ENCODE measurements at places on chromosomes 5 and 9.

DNA sequence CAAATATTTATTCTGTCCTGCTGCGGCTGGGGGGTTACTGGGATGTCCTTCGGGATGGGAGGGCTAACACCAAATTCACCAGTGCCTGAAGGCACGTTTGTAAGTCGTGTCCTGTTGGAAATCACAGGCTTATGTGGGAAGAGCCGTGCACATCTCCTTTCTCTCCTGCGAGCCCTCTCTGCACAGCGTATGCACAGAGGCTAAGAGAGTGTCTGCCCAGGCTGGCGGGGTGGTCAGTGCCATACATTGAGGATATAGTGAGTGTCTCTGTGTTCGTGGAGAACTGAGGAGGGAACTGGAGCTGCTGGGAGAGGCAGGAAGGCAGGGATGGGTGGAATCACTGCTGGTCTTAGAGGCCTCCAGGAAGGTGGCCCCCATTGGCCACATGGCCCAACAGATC is 110.1 kb downstream of the WNK2 start:
- no peak for DNase-seq

DNA sequence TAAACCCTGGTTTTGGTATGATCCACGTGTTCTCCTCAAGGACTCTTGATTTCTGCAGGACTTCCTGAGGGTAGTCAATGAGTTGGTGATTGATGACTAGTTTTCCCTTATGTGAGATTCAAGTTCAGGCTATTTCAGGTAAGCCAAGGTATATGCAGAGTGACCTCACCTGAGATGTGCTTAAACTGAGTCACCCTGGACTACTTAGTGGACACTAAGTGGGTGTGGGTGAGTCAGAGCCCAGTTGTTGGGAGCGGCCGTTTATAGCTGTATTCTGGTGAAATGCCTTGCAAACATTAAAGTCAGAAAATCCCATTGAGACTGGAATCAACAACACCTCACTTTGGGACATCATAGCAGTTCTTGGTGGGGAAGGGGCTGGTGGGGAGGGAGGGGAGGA is 62.9 kb downstream of the SLC28A3 start:
- DNase-seq, result no peak

DNA sequence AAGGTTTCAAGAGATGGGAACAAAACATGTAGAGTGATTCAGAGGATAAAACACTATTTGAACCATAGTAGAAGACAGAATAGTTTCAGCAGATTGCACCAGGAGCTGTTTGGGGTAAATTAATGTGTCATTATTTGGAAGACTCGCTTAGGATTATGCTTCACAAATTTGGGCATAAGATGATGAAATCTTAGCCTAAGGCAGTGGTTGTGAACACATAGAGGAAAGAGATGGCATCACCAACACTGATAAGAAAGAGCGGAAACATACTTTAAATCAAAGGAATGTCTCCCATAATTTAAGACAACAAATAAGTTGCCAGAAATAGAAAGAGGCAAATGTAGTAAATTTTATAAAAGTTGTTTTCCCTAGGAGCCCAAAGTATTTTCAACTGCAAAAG is 66.1 kb upstream of the TBCA start:
- no peak for DNase-seq

DNA sequence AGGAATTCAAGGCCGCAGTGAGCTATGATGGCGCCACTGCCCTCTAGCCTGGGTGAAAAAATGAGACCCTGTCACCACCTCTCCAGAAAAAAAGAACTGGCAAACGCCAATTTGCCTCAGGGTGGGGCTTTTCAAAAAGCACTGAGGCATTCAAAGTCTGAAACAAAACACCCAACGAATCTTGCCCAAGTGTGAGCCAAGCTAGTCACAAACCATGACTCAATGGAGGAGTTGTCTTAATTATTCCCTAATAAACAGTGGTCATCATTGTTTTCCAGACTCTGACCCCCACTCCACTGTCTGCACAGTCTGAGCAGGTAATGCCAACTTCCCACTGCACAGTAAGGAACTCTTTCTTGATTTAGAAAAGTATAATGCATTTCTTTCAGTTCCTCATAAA is 16.8 kb downstream of the FRMD3 start:
- DNase-seq, result no peak

- DNase-seq, result no peak
Observed at GRCh38 chr9:134136118-134136995, 475 bp downstream of the WDR5 start.

DNA sequence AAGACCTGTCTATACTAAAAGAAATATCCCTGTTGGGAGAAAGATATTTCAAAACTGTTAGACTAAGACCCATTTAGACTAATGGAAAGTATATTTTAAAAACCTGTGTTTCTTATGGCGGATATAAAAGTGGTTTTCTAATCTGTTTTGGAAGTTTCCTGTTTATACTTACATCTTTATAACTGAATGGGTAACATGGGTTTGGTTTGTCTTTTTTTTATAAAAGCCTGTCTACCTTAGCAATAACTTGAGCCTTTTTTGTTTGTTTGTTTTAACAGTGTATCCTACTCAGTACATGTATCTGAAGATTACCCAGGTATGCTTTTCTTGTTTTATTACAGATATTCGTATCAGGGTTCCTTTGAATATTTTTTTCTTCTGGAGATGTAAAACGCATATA is 83.4 kb downstream of the PARP8 start:
- DNase-seq, result no peak

GRCh38 chr9:137876781-137877386 is 698 bp upstream of the CACNA1B start:
- no peak for DNase-seq

DNA sequence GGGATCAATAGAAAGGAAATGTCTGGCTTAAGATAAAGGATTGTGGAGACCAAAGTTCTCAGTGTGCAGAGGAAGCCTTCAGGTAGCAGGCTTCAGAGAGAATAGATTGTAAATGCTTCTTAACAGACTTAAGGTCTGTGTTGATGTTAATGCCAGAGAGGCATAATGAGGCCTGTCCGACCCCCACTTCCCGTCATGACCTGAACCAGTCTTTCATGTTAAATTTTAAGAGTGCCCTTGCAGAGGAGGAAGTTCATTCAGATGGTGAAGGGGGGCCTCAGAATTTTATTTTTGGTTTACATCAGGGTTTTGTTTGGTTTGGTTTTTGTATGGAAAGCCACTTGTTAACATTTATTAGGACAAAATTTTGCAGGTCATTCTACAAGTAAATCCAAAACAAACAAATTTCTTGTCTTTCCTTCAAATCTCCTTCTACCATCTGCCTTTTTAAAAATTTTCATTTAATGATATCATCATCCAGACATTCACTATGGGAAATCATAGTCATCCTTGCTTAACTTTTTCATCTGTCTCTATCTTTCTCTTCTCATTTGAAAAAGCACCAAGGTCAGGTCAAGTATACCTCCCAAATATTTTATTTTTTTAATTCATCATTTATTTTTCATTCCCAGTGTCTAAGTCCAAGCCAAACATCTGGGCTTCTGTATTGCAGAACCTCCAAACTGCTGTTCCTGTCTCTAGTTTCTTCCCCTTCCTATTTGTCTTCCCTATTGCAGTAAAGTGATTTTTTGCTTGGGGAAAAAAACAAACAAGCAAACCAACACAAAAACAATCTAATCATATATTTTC is 6.9 kb upstream of the ABCA1 start:
- DNase-seq, result no peak

DNA sequence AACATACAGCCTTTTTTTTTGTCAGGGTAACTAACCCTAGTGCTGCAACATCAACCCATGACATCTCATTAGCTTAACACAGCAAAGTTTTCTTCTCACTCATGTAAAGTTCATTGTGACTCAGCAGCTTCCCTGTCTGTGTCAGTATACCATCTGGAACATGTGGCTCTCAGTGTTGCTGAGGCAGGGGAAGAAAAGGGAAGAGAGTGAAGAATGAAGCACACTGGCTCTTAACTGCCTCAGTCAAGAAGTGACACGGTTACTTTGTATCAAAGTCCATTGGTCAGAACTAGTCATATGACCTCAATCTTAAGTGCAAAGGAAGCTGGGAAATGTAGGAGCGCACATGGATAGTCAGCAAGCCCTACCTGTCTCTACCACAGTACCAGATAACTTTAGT is 185.0 kb upstream of the ELL2 start:
- DNase-seq, result no peak

DNA sequence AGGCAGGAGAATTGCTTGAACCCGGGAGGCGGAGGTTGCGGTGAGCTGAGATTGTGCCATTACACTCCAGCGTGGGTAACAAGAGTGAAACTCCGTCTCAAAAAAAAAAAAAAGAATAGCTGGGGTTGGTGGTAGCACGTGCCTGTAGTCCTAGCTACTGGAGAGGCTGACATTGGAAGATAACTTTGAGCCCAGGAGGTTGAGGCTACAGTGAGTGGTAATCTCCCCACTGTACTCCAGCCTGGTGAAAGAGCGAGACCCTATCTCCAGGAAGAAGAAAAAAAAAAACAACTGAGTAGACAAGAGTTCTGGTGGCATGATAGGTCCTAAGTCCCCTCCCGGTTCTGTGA is 26.3 kb downstream of the GOLGA2 start:
- no peak for DNase-seq

GRCh38 chr9:88108779-88109178 is 29.5 kb downstream of the SPATA31C2 start:
- no peak for DNase-seq

DNA sequence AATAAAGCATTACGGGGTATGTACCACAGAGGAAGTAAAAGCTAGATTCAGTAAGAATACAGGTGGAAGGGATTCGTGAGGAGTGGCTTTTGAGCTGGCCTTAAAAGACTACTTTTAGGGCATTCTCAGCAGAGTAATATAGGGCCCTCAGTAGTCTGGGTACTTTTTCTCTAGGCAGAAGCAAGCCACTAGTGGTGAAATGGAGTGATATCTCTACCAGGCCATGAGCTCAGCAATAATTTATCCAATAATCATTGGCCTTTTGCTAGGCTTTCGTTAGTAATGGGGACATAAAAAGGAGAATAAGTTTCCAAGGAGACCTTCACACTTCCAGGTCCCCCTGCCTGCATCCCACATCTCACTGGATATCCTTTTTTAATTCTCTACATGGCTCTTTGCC is 1.7 kb downstream of the POLR3G start:
- no peak for DNase-seq

All from NCI-H2029 (cell line).